ENCODE measurements at places on chromosomes 2 and 18.

- no peak for DNase-seq
Measured at GRCh38 chr2:8263901-8264300, 418.0 kb upstream of the ID2 start.

GRCh38 chr2:208618220-208618619 is 211.6 kb downstream of the PTH2R start:
- DNase-seq = no peak

- DNase-seq = no peak
Measured at GRCh38 chr2:135424849-135425248, 106.2 kb downstream of the ZRANB3 start.

- DNase-seq = no peak
Measured at GRCh38 chr2:60446413-60447267, 106.8 kb downstream of the BCL11A start.

- no peak for DNase-seq
Measured at GRCh38 chr2:182910965-182911364, 44.5 kb upstream of the FRZB start.

DNA sequence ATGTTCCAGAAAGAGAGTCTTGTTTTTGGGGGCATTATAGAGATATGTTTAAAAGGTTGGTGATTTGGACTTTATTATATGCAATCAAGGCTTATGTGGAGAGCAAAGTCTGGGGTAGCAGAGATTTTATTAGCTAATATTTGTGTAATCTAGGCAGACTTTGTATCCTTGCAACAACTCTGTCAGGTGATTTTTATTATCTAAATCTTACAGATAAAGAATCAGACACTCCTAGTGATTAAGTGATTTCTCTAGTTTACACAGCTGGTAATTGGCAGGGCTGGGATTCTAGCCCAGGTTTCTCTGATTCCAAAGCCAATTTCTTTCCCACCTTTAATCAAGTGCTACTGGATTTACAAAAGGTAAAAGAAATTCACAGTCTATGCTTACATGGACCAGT is 33.3 kb upstream of the NCK2 start:
- no peak for DNase-seq

DNA sequence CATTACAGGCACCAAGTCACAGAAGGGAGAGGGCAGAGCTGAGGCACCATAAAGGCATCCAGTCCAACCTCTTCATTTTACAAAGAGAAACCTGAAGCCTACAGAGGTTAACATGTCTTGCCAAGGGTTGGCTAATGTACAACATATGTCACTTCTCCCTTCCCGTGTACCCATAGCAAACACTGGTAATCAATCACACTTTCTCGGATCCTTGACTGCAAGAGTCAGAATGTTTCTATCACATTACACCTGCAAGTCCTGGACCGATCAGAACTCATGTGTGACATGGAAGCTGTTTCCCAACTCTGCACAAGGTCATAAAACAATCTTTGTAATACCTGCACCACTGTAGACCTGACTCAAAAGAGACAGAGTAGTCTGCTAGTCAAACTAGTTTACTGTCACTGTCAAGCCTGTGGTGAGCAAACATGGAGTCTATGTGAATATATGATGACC is 6.0 kb downstream of the ANKRD44 start:
- no peak for DNase-seq

- no peak for DNase-seq
Measured at GRCh38 chr2:216406826-216407225, 5.5 kb upstream of the SMARCAL1 start.

GRCh38 chr2:169285531-169286235 is 76.7 kb downstream of the LRP2 start:
- DNase-seq = no peak

DNA sequence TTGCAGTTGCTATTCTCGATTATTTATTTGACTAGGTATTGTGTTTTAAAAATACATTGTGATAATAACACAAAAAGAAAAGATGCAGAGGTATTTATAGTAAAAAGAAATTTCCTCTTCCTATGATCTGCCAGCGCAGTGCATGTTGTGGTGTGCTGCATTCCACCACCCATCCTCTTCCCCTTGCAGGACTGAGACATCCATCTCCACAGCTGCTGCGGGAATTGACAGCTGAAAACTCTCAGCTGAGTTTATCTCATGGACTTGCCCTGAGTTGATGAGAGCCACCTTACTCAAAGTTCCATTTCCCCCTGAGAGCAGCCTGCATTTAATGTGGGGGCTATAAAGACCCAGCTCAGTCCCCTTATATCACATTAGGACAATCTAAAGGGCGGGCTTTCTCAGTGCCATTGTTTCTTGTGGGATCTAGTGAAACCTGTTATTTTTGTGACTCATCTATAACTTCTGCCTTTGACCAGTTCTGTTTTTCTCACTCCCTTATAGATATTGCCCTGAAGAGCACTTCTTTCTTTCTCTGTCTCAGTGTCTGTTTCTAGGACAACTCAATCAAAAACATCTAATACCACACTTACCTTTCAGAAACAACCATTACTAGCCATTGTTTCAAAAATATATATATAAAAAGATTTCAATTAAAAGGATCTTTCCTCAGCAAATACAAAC is 698.5 kb downstream of the NR4A2 start:
- DNase-seq = no peak

DNA sequence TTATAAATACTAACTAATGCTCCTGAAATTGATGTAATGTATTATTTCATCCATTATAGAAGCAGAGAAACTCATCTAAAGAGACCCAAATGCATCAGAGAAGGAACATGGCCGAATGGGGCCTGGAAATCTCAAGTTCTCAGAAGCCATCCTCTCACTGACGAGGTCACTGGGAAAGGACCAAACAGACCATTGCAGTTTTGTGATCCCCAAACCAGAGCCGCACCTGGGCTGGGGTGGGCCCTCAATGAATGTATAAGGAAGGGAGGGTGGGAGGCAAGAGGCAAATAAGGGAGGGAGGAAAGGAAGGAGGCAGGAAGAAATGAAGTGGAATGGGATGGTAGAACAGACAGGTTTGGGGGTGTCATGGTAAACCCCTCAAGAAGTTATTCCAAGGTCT is 245.3 kb upstream of the ID2 start:
- DNase-seq = no peak

DNA sequence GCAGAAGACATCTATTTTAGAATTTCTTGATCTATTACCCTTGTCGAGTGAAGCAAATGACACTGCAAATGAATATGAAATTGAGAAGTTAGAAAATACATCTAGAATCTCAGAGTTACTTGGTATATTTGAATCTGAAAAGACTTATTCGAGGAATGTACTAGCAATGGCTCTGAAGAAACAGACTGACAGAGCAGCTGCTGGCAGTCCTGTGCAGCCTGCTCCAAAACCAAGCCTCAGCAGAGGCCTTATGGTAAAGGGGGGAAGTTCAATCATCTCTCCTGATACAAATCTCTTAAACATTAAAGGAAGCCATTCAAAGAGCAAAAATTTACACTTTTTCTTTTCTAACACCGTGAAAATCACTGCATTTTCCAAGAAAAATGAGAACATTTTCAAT is 370.4 kb downstream of the XIRP2 start:
- DNase-seq = no peak

DNA sequence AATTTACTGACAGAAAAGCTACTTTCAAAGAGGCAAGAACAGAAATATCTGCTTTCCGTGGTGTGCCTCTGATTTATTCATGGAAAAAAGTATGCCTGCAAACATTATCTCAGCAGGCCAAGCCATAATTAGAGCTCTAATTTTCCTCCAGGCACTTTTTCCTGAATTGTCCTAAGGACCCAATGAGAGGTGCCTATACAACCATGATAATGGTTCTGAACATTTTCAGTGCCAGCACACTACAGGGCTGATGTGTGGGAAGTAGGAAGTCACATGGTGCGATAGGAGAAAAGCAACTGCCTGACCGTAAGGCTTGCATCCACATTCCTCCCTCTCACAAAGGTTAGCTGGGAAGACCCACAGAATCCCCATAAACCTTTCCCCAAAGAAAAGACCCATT is 45.9 kb upstream of the EGR4 start:
- DNase-seq = no peak

- DNase-seq = no peak
Measured at GRCh38 chr18:55290898-55291297, 297.1 kb downstream of the TCF4 start.

DNA sequence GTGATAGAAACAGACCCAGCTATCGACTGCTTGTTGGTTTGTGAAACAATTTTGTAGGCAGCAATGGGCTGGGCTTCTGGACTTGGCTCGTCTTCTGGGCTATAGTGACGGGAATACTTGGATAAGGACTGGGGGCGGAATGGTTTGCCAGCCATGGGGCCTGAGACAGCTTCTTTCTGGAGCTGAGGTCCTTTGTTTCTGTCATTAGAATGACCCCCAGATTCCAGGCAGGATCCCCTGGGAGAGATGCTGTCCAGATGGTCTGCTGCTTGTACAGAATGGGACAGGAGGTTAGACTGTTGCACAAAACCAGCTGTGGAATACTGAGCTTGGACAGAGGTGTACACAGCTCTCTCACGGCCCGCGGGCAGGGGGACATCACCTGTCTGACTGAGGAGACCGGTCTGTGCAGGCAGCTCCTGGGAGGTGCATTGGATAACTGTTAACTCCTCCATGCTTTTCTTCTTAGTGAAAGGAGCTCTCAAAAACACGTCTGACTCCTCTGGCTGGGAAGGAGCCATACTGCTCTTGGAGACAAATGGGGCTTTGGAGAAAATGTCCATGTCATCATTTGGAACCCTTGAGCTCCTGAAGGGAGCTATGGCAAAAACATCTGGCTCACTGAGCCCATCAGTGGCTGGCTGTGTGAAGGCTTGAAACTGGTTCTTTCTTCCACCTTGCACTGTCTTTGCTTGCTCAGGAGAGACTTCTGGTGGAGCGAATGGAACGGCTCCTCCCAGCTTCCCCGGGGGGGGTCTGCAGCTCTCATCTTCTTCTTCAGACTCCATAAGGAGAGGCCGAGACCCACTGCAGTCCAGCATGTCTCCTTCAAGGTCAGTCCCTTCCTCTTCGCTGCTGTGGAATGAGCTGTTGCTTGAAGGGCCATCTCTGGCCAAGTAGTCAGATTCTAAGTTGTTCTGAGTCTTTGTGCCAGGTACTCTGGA is 28.6 kb upstream of the NFU1 start:
- DNase-seq = no peak

DNA sequence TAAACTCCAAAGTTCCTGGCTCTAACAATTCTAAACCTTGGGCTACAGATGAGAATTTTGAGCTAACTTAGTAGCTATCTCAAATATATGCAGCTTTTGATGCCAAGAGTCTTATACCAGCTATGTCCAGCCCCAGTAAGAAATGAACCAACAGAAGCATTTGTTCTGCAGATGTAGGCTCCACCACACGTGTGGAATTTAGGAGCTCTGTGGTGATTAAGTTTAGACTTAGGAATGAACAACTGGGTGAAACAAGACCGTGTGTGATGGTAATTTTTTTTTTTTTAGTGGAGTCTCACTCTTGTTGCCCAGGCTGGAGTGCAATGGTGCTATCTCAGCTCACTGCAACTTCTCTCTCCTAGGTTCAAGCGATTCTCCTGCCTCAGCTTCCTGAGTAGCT is 179.7 kb downstream of the ANKRD30B start:
- DNase-seq = no peak

GRCh38 chr2:73068147-73068546 is 3.4 kb downstream of the SFXN5 start:
- DNase-seq = no peak

Data from stimulated activated CD8-positive, alpha-beta memory T cell treated with anti-CD3 and anti-CD28 coated beads, Interleukin-15, amount 100 ng/mL, for 24 hours (primary cell).